GM12864 (cell line): ENCODE measurements at places on chromosomes 3 and 15.

DNA sequence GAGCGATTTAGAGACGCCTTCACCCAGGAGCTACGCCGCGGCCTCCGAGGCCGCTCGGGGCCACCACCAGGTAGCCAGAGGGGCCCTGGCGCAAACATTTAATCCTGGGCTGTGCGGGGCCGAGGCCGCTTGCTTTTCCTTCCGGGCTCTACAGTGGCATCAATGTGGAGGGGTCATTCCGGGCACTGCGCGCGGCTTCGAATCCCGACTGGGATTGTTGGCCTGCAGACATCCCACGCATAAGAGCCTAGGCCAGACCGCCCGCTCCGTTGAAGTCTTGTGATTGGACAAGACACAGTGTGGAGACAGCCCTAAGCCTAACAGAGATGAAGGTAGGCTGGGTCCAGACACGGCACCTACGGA, 568 bp upstream of the NCBP2 start:
- no peak for DNase-seq

DNA sequence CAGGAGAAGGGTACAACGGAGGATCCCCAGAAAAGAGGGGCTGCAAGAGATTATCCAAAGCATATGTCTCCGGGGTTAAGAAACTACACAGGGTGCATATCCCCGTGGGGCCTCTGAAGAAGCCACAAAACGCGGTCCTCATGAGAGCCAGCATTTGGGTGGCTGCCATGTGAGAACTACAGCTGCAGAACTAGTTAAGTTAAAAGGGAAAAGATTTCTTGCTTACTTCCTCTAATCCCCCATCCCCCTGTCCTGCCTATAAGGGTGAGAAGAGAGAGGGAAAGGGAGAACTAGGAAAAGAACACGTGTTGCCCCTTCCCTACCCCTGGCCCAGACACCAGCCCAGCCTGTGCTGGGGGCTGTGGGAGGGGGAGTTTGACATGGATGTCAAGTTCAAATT, 70.4 kb upstream of the PCSK6 start:
- DNase-seq, result no peak

GRCh38 chr3:196969134-196969659, 564 bp upstream of the PIGZ start:
- no peak for DNase-seq

DNA sequence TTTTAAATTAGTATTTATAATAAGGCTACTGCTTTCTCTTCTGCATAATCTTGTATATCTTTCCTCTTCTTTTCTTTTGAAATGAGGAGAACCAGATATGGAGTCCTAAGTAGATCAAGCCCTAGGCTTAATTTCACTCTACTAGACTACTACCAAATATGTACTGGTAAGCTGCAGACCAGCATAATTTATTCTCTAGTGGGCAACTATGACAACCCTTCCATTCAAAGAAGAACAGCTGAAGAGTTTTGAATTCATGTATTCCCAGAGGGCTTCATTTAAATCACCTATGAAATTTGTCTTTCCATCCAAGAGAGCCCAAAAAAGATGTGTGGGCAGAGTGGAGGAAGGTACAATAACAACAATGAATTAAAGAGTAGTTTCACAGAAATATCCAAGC, 10.0 kb downstream of the RAD18 start:
- DNase-seq, result no peak

DNA sequence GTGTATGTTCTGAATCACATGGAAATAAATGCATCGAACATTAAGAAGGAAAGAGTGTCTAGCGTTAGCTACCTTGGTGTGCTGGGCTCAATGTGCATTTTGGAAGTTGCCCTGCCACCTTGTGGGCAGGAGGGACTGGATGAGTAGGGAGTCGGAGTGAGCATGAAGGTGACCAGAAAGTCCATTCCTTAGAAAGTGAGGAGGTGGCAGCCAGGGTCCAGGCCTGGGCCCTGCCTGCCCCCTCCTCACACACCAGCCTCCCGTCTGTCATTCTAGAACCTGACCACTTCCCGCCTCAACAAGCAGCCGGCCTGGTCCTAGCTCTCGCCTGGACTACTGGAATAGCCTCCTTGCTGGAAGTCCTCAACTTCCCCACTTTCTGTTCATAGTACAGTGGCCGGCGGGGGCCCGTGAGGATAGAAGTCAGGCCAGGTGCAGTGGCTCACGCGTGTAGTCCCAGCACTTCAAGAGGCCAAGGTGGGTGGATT, 10.2 kb upstream of the GATA2 start:
- DNase-seq, result no peak

- DNase-seq, result no peak
These were observed 375.3 kb downstream of the OCA2 start for GRCh38 chr15:27723821-27724220.

DNA sequence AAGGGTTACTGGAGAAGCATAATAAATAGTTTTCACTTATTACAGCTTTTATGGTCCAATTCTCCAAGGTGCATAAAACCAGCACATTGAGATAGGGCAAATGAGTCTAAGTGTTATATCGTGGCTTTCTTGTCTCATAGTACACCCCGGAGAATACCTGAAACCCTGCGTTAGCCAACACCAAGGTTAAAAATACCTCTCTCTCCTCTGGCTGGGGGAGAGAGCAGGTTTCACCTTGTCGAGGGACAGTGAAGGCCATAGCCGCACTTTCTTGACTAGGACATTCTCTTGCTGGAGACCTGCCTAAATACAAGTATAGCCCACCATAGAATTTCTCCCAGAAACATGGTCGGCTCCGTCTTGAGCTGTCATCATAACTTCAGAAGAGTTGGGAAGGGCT, 51.4 kb upstream of the ATOSA start:
- DNase-seq, result no peak

GRCh38 chr3:157464321-157464720, 27.7 kb downstream of the PTX3 start:
- no peak for DNase-seq

DNA sequence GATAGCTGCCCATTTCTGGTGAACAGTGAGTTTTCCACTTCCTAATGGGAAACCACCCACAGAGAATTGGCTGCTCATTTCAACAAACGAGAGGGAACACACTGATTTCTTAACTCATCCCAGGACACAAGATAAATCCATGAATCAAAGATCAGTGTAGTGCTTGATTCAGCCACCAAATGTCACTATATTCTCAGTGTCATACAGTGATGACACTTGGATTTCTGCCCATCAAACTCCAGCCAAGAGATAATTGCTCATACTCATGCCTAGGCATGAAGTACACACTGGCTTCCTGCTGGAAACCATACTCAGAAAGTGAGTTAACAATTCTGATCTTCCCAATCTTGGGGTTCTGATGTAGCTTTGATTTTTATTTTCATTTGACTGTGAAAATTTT, 35.4 kb upstream of the GRM7 start:
- no peak for DNase-seq

DNA sequence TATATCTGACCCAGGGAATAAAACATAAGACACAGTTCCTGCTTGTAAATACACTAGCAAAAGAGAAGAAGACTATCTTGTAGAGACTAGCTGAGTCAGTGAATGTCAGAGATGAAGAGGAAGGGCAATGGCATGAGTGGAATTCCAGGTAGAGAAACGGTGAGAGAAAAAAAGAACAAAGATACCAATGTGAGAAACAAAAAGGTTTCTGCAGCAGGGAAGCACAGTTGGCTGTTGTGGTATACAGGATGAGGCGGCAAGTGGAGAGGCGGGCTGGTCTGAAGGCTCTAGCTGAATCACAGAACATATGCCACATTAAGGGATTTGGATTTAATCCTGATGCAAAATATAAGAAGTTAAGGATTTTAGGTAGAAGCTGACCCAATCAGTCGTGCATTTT, 17.1 kb upstream of the TASOR start:
- no peak for DNase-seq

- DNase-seq, result no peak
These were observed 1.4 kb downstream of the SRGAP3 start for GRCh38 chr3:9247941-9248521.

- peak; percentile 30 for DNase-seq
These were observed 3.5 kb upstream of the MNS1 start for GRCh38 chr15:56468401-56468800.

- DNase-seq, result no peak
These were observed 440.2 kb downstream of the LPP start for GRCh38 chr3:188594139-188594538.

DNA sequence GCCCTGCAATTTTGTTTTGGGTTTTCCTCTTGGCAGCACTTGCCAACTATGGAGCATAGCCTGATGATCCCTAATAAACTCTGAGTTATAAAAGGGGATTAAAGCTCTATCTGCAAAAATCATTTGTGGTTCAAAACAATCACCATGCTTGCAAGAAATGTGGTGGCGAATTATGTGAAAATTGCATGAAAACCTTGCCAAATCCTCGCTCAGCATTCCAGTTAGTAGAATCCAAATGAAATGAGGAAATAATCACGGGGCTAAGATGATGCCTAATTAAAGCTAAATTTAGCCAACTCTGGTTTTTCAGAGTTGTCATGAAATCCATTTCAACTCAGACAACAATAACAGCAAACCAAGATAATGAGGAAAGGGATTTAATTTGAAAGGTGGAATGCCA, 73.0 kb upstream of the PROK2 start:
- DNase-seq, result no peak

GRCh38 chr3:10182950-10183349, 18.2 kb downstream of the IRAK2 start:
- DNase-seq, result no peak

DNA sequence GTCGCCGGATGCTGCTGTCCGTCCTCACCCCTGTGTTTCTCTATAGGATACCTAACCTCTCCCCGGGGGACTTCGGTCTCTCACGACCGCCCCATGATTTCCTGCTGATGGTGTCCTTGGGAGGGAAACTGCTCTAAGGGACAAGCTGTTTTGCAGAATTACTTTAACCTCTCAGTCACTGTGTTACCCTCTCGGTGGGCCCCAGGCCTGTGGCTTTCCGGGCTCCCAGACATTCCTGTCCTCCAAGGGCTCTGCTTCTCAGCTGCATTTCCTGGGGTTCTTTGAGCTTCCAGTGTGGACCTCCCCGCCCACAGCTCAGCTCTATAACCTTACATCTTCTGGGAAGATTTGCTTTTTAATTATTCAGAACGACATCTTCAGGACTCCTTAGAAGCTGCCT, 40.9 kb downstream of the CHST2 start:
- DNase-seq, result no peak

GRCh38 chr3:53545996-53546359, 51.6 kb downstream of the CACNA1D start:
- no peak for DNase-seq

DNA sequence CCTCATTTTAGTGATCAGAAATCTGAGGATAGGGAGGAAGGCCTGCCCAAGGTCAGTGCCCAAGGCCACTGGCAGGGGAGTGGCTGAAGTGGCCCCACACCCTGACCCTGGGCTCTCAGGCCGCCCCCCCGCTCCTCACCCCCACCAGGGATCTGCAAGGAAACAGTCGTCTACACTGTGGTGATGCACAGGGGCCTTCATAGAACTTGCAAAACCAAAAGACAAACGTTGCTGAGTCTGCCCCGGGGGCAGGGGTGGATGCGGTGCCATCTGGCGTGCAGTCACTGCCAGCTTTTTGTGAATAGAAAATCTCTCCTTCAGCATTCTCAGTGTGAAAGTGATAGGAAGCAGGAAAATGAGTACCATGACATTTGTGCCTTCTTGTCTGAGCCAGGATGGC, 41.3 kb downstream of the WHAMM start:
- DNase-seq, result no peak

DNA sequence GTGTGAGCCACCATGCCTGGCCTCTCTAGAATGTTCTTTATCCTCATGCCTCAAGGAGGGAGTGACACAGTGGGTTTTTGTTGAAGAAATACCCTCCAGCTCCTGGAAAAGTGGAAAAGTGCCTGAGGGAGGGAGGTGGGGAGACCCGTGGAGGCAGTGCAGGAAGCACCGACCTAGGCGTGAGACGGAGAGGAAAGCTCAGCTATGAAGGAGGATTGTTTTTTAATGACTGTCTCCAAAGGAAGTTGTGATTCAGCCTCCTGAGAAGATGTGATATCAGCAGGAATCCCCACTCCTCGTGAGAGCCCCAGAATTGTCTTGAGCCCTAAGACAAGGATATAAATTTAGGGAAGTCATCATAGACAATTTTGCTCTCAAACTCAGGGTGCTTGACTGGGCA, 21.7 kb downstream of the RPLP1 start:
- DNase-seq, result no peak

GRCh38 chr3:81760924-81761903, at the start of gene GBE1:
TSS of gene GBE1 (minus strand) at chr3:81761645. CDS start at chr3:81761517, 128 bp downstream.
- DNase-seq, result peak; percentile 73

DNA sequence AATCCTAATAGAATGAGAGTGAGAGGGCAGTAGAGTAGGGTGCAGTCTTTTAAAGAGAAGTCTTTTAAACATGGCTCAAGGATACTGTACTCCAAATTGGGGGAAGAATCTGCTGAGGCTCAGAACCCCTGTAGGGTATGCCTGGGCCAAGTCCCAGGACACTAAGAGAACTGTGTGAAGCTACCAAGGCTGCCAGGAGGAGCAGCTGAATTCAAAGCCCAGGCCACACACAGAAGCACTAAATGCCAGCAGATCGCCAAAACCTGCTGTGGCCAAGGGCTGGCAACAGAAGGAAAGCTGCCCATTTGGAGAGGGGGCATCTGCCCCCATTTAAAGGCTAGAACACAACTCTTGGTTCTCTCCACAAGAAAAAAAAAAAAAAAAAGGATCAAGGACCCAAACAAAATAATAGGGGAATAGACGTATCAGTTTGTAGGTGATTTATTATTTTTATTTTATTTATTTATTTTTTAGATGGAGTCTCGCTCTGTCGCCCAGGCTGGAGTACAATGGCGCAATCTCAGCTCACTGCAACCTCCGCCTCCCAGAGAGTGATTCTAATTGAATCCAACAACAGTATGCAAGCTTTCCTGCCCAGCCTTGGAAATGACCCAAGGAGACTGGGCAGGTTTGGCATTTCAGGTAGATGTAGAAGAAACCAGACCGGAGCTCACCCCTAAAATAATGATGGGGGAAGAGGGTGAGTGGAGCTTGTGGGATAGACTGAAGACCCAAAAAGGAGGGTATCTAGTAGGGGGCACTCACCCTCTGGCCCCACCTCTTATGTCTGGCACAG, 279.0 kb upstream of the WNT5A start:
- DNase-seq, result no peak
